Tibial nerve (tissue), 4 donors: ENCODE measurements at places on chromosomes 11 and 22. TPM values are rescaled to one million over a fixed set of nuclear protein-coding genes. Genes with fewer than 3 reads are reported as not detected.

- H3K27ac ChIP-seq = no peak overlapping the region
- peaks cover 43% of the 10 kb centered on the region for H3K4me1 ChIP-seq
Measured at GRCh38 chr11:19772480-19772879, 59.8 kb downstream of the NAV2 start.

- H3K27me3 ChIP-seq = peaks cover 8% of the 10 kb centered on the region
- no peak overlapping the region for H3K27ac ChIP-seq
- no peak overlapping the region for H3K4me3 ChIP-seq
- no peaks in the 10 kb centered on the region for H3K36me3 ChIP-seq
Measured at GRCh38 chr22:45578524-45579147, 76.0 kb downstream of the FBLN1 start.

DNA sequence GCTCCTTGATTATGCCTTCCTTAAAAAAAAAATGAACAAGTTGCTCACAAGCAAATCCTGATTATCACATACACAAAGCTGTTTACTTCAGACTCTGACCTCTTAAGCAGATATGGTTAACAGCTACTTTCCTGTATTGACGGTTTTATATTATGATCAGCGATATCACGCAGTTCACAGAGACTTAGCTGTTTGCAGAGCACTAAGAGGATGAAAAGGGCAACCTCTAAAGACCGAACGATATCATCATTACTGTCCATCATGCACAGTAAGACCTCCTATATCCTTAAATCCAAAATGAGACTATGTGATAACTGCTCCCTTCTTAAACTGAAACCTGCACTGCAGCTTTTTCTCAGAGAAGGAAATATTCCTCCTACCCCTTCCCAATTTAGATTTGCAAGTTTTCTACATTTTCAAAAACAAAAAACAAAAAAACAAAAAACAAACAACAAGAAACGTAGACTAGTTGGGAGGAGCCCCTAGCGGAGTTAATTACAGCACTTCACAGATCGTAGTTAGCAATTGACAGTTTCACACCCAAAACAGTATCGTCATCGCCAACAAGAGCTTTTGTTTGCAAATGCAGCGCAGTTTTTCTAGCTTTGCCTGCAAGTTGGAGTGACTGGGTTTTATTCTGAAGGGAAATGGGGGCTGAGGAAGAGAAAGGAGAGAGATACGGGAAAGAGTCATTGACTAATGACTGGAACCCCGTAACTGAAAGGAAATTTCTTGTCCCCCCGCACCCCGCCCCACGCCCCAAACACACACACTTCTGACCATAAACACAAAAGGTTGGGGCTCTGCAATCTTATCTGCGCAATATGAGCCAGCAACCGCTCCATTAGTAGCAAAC lies 1.2 kb downstream of the DDX6 start:
- H3K4me1 ChIP-seq = peaks cover 61% of the 10 kb centered on the region
- peak; percentile 43 for DNase-seq
- H3K27ac ChIP-seq = peak overlapping the region; percentile 99

DNA sequence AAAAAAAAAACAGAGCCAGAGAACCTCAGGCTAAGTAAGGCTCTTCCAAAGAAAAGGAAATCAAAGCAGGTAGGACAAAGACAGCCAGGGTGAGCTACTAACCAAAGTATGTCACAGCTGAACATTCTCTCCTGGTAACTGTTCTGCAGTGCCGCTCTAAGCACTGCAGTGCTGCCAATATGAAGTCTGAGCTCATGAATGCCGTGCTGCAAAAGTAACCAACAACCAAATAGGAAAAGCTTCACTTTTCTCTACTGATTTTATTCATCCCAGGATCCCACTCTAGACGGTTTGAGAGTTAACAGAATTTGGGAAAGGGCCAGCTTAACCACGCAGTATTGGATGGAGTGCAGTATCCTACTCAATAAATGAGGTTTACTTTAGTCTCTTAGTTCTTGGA lies 3.5 kb downstream of the SIK3 start:
- no peak overlapping the region for H3K27ac ChIP-seq
- DNase-seq = no peak
- H3K27me3 ChIP-seq = no peaks in the 10 kb centered on the region
- H3K4me3 ChIP-seq = no peak overlapping the region
- H3K36me3 ChIP-seq = no peaks in the 10 kb centered on the region

DNA sequence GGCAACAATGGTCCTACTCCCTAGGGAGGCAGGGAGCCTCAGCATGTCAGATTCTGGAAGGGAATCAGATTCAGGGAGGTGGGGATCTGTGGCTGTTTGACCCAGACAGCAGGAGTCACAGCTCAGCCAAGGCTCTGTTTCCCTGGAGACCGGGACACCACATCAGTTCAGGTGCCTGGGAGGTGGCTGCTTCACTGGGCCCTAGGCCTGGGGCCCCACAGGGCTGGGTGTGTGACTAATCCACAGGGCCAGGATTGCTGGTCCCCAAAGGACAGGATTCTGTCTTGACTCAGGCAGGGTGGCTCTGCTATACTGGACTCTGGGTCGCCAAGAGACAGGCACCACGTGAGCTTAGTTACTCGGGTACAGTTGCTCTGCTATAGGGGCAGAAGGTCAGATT lies 3.5 kb upstream of the OR5AN1 start:
- no peak overlapping the region for H3K4me3 ChIP-seq
- H3K4me1 ChIP-seq = no peaks in the 10 kb centered on the region
- no peaks in the 10 kb centered on the region for H3K27me3 ChIP-seq
- no peaks in the 10 kb centered on the region for H3K36me3 ChIP-seq
- H3K27ac ChIP-seq = no peak overlapping the region

Gene APOBEC3H
- 1.1 TPM for total RNA-seq

Gene PIWIL4
- total RNA-seq = 9.0 TPM

DNA sequence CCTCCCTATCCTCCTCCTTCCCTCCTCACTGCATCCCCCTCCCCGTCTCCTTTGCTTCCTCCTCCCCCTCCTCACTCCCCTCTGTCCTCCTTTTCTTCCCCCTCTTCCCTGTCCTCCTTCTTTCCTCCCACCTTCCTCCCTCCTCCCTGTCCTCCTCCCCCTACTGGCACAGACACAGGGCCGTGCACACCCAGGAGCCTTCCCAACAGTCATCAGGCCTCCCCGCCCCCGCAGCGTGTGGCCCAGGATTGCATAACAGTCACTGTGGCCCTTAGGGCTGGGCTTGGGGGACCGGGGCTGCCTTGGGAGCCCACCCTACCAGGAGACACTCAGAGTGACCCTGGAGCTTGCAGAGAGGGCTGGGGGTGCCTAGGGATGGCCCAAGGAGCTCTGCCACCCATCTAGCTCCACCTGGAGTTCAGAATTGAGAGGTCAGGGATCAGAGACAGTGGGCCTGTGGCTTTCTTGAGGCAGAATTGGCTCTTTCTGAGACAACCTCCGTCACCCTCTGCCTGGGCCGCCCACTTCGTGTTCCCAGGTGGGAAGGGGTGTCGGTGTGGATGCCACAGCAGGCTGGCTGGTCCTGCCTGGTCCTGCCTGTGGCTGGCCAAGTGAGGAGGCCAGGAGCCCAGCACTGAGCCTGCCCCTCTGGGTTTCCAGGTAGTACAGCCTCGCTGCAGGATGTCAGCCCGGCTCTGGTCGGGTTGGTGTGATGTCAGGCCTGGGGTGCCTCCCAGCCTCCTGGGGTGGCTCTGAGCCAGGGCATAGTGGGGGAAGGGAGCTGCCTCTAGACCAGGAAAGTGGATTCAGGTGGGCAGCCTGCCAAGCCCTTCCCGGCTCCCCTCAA lies 1.6 kb downstream of the SPI1 start:
- H3K4me3 ChIP-seq = peak overlapping the region; percentile 1
- H3K4me1 ChIP-seq = no peaks in the 10 kb centered on the region
- no peaks in the 10 kb centered on the region for H3K27me3 ChIP-seq

GRCh38 chr11:16193897-16194381 lies 162.4 kb downstream of the SOX6 start:
- H3K27me3 ChIP-seq = no peaks in the 10 kb centered on the region
- DNase-seq = no peak
- H3K27ac ChIP-seq = no peak overlapping the region
- no peaks in the 10 kb centered on the region for H3K36me3 ChIP-seq
- peaks cover 17% of the 10 kb centered on the region for H3K4me1 ChIP-seq

Gene SSH3
- 42.0 TPM for total RNA-seq

Gene OR52N5
- not detected for total RNA-seq

Gene CYB5R2
- 56.1 TPM for total RNA-seq

Gene CST6
- total RNA-seq = not detected

DNA sequence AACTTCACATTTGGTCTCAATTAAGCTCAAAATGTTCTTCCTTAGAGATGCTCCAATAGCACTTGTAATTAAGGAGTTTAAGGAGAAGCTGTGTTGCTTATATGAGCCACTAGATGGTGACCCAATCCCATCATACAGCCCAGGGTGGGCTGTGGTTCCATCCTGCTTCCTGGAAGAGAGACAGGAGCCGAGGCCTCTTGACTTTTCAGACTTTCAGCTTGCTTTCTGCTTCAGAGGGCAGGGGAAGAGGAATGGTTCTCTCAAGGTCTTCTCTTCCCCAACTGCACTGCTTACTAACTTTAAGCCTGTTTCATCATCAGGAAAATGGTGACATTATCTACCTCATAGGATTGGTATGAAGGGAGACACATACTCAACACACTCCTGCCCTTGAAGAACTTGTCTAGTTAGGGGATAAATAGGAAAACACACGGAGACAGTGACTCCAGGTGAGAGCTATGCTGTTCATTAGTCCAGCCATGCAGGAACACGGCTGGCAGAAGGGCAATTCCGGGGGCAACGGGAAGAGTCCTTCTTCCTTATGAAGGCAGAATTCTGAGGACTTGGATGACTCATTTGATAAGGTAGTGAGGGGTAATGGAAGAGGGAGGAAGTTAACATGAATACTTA lies 20.1 kb downstream of the TMEM218 start:
- H3K36me3 ChIP-seq = no peaks in the 10 kb centered on the region
- no peak for DNase-seq
- no peaks in the 10 kb centered on the region for H3K4me1 ChIP-seq
- H3K4me3 ChIP-seq = no peak overlapping the region
- H3K27me3 ChIP-seq = no peaks in the 10 kb centered on the region

GRCh38 chr22:44869196-44869595 lies 116.8 kb downstream of the ARHGAP8 start:
- H3K27me3 ChIP-seq = no peaks in the 10 kb centered on the region
- H3K36me3 ChIP-seq = peaks cover 5% of the 10 kb centered on the region
- H3K4me3 ChIP-seq = no peak overlapping the region

- no peak overlapping the region for H3K27ac ChIP-seq
- H3K4me1 ChIP-seq = no peaks in the 10 kb centered on the region
Measured at GRCh38 chr22:16967453-16968217, 40.4 kb downstream of the GAB4 start.

Gene IL18
- 15.3 TPM for total RNA-seq

GRCh38 chr11:10322830-10323792 lies 18.2 kb downstream of the ADM start:
- no peaks in the 10 kb centered on the region for H3K36me3 ChIP-seq
- no peak overlapping the region for H3K4me3 ChIP-seq
- H3K27ac ChIP-seq = peak overlapping the region; percentile 72
- no peaks in the 10 kb centered on the region for H3K27me3 ChIP-seq
- no peak for DNase-seq
- H3K4me1 ChIP-seq = peaks cover 11% of the 10 kb centered on the region

DNA sequence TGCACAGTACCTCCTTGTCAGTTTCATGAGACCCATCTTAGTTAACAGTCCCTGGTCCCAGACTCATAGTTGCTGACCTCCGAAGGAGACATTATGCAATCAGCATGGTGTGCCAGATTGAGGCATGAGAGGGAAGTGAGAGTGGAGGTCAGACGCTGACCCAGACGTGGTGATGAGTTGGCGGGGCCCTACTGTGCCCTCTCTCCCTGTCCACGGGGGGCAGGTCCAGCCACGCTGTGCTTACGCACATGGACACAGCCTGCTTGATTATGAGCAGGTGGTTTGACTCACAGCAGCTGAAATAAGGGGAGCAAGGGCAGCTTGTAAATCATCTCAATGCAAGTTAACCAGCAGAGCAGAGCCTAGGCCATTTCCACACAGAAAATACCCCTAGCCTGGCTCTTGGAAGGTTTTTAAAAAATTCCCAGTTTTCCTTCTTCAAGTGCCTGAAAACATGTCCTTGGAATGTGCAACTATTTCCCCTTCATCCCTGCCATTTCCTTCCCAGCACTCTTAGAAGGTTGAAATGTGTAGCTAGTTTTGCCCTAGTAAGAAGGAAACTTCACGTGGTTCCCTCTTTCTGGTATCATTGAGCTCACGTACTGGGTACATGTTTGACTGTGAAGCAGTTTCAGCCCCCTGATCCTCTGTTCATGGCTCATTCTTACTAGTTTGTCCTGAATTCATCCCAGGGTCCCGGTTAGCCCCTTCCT lies 122.6 kb upstream of the SORL1-AS1 start:
- no peaks in the 10 kb centered on the region for H3K4me1 ChIP-seq
- H3K36me3 ChIP-seq = no peaks in the 10 kb centered on the region
- H3K27me3 ChIP-seq = peaks cover 3% of the 10 kb centered on the region
- H3K4me3 ChIP-seq = no peak overlapping the region
- no peak overlapping the region for H3K27ac ChIP-seq
- no peak for DNase-seq

GRCh38 chr11:105899772-105900171 lies 122.3 kb downstream of the MSANTD4 start:
- no peaks in the 10 kb centered on the region for H3K36me3 ChIP-seq
- no peaks in the 10 kb centered on the region for H3K27me3 ChIP-seq

GRCh38 chr11:73152086-73152853 lies 10.2 kb upstream of the FCHSD2 start:
- H3K4me3 ChIP-seq = no peak overlapping the region
- H3K4me1 ChIP-seq = peaks cover 14% of the 10 kb centered on the region
- peak overlapping the region; percentile 56 for H3K27ac ChIP-seq
- no peak for DNase-seq
- H3K36me3 ChIP-seq = no peaks in the 10 kb centered on the region

Gene OR51E2
- 0.42 TPM for total RNA-seq

- DNase-seq = no peak
- H3K4me1 ChIP-seq = peaks cover 31% of the 10 kb centered on the region
- no peak overlapping the region for H3K27ac ChIP-seq
- H3K4me3 ChIP-seq = no peak overlapping the region
Measured at GRCh38 chr22:45968751-45969413, 8.1 kb downstream of the WNT7B start.

Gene RAG2
- total RNA-seq = not detected

Gene HTR3B
- total RNA-seq = not detected

DNA sequence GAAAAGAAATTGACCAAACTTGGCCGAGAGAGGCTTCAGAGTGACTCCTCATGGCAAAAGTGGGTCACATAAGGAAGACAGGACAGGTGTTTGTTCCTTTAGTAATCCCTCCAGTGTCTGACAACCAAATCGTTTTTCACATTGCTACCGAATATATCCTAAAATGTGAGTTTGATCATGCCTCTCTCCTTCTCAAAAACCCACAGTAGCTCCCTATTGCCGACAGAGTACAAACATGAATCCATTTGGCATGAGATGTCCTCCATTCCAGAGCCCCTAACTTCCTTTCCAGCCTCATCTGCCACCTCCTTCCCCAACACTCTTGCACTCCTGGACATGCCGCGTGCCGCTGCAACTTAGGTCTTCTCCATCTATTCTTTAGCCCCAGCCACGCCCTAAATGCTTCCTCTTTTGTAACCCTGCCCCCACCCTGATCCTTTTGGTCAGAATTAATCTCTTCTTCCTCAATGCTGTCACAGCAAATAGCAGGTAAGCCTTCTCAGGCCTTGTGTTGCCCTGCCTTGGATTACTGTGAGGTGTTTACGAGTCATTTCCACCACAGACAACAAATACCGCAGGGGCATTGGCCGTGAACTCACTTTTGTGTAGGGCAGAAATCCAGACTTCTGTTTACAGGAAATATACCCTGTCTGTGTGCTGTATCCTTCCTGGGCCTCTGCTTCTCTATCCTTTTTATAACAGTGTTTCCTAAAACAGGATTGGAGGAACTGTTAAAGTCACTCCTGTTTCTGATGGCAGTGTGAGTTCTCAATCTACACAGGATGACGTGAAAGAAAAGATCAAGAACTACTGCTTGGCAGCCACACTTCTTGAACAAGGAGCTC lies 66.0 kb upstream of the FTH1 start:
- peak; percentile 10 for DNase-seq
- H3K27me3 ChIP-seq = no peaks in the 10 kb centered on the region
- H3K4me1 ChIP-seq = no peaks in the 10 kb centered on the region
- no peaks in the 10 kb centered on the region for H3K36me3 ChIP-seq
